ENCODE measurements at places on chromosomes 4 and X.

DNA sequence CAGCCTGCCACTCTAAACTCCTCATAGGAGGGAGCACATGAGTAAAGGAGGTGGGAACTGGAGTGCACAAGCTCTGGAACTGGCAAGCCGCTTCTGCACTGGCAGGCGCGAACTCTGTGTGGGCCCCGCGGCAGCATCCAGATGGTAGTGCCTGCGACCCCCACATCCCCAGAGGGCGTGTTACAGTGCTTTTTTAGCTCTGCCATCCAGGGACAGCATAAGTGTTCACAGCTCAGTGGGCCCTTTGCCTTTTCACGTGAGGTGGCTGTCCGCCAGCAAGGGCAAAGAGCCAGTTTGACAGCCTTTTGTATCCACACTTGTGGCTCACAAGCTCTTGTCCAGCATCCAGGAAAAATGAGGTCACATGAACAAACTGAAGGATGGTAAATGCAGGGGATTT, 581.6 kb upstream of the DIAPH2 start:
- DNase-seq, result no peak

GRCh38 chr4:3130201-3130600, 55.7 kb downstream of the HTT start:
- no peak for DNase-seq

- DNase-seq, result no peak
Measured at GRCh38 chr4:129429581-129430320, 333.8 kb downstream of the C4orf33 start.

DNA sequence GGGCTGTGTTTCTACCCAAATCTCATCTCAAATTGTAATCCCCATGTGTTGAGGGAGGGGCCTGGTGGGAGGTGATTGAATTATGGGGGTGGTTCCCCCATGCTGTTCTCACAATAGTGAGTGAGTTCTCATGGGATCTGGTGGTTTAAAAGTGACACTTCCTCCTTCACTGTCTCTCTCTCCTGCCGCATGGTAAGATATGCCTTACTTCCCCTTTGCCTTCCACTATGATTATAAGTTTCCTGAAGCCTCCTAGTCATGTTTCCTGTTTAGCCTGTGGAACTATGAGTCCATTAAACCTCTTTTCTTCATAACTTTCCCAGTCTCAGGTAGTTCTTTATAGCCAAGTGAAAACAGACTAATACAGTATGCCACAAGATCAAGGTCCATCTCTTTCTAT, 70.0 kb upstream of the MSX1 start:
- DNase-seq, result no peak

DNA sequence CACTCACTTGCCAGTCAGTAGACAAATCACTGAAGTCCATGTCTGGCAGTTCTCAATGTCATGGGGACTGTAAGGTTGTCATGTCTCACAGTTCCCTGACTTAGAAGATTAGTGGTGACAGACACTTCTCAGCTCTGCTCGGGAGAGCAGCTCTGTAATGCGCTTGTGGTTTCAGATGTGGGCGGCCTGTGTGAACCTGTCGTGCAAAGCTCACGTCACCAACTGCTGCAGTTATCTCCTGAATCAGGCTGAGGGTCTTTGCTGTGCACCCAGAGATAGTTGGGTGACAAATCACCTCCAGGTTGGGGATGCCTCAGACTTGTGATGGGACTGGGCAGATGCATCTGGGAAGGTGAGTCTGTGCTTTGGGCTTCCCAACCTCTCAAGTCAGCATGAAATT, at the start of gene IL9R:
IL9R (plus strand) TSS at position 261 of the 400 bp plus-strand sequence; CDS start at position 325, 64 bp downstream.
- peak; percentile 42 for DNase-seq

GRCh38 chr4:14977830-14978229, 24.5 kb upstream of the CPEB2 start:
- no peak for DNase-seq

DNA sequence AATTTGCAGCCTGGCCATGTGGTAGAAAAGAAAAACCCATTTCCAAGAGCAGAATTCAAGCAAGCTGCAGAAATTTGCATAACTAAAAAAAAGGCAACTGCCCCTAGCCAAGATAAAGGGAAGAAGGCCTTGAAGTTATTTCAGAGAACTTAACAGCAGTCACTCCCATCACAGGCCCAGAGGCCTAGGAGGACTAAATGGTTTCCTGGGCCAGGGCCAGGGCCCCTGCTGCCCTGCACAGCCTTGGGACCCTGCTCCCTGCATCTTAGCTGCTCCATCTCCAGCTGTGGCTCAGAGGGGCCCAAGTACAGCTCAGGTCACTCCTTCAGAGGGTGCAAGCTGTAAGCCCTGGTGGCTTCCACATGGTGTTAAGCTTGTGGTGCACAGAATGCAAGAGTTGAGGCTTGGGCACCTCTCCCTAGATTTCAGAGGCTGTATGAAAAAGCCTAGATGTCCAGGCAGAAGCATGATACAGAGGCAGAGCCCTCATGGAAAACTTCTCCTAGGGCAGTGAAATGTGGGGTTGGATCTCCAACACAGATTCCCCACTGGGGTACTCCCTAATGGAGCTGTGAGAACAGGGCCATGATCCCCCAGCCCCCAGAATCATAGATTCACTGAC, 6.7 kb upstream of the MID2 start:
- DNase-seq, result no peak

DNA sequence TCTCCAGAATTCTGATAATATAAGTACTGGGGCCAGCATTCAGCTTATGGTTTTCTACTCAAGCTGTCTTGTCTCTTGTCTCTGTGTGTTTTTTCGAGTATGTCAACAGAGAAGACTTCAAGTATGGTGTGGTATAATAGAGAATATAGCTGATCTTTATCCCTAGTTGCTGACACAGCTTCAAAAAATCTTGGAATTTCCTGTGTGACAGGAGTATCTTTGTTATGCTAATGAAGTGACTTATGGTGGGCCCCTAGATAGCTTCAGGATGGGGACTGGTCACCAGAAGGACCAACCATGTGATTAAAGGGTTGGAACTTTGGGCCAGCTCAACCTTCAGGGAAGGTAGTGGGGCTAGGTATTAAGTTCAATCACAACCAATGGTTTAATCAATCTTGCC, 2.9 kb downstream of the GPRASP3 start:
- DNase-seq, result no peak

GRCh38 chr4:154686838-154687237, 57.0 kb upstream of the LRAT start:
- no peak for DNase-seq

DNA sequence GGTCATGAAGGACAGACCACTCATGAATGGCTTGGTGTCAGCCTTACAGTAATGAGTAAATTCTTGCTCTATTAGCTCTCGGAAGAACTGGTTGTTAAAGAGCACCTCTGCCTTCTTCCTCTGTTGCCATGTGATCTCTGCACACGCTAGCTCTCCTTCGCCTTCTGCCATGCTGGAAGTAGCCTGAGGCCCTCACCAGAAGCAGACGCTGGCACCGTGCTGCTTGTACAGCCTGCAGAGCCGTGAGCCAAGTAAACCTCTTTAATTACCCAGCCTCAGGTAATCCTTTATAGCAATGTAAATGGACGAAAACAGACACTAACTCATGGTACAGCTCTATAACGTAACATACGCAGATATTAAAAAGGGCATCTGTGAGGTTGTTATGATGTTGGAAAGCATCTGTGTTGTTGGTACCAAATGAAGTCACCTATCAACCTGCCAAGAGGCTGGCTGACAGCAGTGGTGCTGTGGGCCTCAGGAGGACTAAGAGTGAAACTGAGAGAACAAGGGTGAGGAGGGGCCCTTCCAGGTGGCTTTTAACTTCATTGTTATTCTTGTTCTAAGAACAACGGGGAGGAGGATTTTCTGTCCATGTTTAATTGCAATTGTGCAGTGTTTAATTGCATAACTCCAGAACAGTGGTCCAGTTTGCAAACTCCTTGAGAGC, 69.2 kb downstream of the CRMP1 start:
- no peak for DNase-seq

DNA sequence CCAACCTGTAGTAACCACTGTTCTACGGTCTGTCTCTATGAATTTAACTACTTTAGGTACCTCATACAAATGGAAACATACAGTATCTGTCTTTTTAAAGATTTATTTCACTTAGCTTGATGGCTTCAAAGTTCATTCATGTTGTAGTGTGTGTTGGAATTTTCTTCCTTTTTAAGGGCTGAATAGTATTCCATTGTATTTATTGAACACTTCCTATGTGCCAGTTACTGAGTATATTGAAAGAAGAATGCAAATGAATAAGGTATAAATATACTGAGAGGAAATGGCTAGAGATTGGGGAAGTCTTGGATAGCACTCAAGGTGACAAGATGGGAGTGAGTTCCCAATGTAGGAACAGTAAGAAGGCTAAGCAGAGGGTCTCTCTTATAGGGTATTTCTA, 17.3 kb downstream of the TBC1D19 start:
- no peak for DNase-seq

- no peak for DNase-seq
Measured at GRCh38 chrX:1336948-1337779, 579 bp downstream of the IL3RA start.

DNA sequence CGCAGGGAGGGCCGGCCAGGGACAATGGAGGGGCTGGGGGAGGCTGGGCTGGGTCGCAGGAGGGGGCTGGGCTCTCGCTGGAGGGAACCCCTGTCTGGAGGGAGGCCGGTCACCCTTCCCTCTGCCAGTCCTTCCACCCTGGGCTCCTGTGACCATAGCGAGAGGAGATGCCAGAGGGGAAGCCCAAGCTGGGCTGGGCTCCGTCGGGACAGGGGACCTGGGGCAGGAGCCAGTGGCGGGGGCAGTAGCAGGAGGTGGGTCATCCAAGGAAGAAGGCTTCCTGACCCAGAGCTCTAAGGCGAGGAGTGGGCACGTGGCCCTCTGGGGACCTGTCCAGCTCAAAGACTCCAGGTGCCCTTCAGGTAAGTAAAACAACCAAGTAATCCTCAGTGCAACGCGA, 16.9 kb downstream of the CTAG1B start:
- DNase-seq, result no peak

- no peak for DNase-seq
Measured at GRCh38 chr4:102722740-102723139, 38.0 kb downstream of the MANBA start.

DNA sequence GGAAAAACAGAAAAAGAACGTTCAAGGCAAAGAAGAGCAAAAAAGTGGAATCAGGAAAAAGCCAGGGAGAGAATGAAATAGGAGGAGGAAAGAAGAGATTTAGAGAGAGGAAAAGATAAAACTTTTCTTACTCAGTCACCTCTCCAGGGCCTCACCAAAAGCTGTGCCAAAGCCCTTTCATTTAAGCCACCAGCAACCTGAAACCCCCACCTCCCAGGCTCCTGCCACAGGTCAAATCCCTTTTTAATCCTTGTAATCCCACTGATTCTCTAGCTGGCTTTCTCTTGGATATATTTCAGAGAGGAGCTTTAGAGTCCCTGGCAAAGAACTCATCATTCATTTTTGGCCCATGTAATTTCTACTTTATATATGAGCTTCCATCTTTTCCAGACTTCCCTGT, 25.7 kb upstream of the XIAP start:
- no peak for DNase-seq

All from stimulated activated CD4-positive, alpha-beta T cell treated with anti-CD3 and anti-CD28 coated beads, TNF-alpha, amount 100 ng/mL, for 24 hours (primary cell).